ENCODE measurements at places on chromosomes 3 and 15.

DNA sequence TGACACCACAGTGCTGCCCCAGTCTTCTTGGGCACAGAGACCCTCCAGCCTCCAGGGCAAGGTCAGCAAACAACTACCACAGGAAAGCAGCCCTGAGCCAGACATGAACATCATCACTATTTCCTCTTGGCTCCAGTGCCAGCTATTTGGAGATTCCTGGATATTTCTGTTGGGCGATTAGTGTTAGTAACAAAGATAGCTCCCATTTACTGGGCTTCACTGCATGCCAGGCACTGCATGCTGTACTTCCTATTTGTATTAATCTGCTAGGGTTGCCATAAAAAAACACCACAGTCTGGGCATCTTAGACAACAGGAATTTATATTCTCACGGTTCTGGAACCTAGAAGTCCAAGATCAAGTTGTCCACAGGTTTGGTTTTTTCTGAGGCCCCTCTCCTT lies 255.1 kb upstream of the STT3B start:
- no peak for DNase-seq

DNA sequence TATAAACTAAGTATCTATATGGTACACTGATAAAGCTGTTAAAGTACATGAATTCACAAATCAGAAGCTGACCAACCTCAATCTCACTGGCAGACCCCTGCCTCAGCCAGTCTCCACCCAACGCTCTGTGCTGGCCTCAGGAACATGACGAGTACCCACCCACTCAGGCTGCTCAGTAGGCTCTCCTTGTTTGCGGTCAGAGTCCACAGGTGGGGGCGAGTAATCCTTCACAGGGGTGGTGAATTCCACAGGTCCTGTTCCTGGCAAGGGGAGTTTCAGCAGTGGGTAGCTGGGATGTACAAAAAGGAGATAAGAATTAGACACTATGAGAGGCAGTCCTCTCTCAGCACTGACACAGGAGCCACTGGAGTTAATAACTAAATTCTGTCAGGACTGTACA lies 40.9 kb downstream of the SCAP start:
- DNase-seq: no peak

DNA sequence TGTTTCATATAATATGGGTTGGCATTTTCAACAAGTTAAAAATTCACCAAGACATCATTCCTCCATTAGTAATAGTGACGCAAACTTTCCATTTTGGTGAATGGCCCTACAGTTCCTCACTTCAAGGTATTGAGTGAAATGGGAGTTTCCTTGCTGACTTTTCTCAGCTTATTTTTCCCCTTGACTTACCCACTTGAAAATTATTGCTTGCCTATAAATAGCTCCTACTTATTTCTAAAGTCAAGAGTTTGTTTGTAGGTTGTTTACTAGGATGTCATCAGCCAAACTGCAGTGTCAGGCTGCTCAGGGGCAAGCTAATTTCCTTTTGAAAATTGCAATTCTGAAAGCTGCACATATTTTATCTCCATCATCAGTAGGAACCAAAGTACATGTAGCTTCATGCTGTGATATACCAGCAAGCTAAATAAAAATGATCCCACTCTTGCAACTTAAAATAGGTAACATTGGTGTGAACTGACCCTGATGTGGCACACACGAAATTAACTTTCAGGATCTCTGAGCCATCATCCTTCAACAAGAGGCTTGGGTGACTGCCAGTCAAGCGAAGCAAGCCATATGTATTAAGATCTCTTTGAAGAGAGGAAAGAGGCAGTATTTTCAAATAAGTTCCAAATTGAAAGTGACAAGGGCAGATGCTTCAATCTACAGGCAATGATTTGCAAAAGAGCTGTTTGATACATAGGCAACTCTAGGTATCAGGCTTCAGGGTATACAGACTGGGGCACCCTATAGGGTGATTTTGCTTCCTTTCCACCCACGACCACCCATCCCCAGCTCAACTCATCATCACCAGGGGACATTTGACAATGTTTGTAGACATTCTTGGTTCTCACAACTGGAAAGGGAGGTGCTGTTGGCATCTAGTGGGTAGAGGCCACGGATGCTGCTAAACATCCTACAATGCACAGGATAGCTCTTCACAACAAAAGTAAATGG lies 66.8 kb upstream of the RASGRP1 start:
- DNase-seq: no peak

- DNase-seq: no peak
Measured at GRCh38 chr3:170961616-170962400, 53.4 kb upstream of the EIF5A2 start.
